ENCODE measurements at places on chromosomes 3 and 15.
A peak's percentile ranks its signal among the peaks of the same experiment; 100 is the strongest.

DNA sequence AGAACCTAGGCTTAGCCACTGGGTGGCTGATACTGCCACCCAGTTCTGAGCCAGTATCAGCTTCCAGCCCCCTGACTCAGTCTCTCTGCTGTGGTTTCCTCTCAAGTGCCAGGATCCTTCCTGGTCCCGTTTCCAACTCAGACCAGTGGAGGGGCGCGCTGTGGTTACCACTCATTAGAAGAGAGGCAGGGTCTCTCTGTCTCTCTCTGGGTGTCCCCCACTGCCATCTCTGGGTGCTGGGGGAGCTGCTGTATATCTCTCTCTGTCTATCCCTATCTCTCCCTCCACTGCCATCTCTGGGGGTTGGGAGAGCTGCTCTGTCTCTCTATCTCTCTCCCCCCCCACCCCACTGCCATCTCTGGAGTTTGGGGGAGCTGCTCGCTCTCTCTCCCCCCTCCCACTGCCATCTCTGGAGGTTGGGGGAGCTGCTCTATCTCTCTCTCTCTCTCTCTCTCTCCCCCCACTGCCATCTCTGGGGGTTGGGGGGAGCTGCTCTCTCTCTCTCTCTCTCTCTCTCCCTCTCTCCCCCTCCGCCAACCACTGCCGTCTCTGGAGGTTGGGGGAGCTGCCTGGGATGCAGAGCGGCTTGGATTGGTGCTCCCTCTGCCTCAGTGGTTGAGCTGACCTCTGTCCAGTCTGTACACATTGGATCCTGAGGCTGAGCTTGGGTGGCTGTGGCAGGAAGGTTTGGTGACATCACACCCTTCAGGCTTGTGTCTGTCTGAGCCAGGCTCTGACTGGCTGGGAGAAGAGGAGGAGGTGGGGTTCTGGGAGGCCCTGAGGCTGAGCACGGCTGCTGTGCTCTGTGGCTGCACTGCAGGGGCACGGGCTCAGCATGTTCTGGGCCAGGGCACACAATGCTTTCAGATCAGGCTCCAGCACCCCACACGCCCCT lies 98.9 kb downstream of the APBA2 start:
- no peak for DNase-seq

DNA sequence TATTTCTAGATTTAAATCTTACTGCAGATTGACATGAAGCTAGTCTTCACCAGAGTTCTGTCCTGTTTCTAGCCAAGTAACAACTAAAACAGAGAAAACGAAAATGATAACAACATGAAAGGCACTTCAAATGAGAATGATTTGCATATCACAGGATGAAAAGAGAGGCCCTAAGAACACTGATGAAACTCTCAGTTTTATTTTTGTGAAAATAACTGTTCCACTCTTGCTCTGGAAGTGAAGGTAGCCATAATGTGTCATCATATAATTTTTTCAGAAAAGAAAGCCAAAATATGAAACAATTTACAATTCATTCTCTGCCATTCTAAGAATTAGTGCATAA lies 274.4 kb downstream of the ADAMTSL3 start:
- no peak for DNase-seq

- no peak for DNase-seq
These were observed 68.9 kb downstream of the THBS1 start for GRCh38 chr15:39649757-39650156.

DNA sequence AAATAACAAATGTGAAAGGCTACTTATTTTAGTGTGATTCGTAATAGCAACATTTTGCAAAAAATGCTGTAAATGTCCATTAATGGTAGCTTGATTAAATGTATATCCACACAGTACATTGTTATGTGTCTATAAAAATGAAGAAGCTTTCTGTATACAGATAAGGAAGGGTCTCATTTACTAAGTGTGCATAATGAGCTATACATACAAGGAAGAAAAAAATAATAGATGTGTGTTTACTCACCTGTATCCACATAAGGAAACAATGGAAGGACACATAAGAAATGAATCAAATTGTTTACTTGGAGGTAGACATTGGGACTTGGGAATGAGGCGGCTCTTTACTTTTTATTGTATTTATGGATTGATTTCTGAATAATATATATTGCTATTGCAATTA lies 34.9 kb downstream of the MED12L start:
- DNase-seq, result no peak

GRCh38 chr15:48285329-48286214 lies 45.7 kb upstream of the DUT start:
- DNase-seq, result peak; percentile 17

- no peak for DNase-seq
These were observed 32.4 kb downstream of the TGFBR2 start for GRCh38 chr3:30638685-30639412.

GRCh38 chr3:122097141-122097540 lies 42.0 kb downstream of the CD86 start:
- DNase-seq, result no peak

DNA sequence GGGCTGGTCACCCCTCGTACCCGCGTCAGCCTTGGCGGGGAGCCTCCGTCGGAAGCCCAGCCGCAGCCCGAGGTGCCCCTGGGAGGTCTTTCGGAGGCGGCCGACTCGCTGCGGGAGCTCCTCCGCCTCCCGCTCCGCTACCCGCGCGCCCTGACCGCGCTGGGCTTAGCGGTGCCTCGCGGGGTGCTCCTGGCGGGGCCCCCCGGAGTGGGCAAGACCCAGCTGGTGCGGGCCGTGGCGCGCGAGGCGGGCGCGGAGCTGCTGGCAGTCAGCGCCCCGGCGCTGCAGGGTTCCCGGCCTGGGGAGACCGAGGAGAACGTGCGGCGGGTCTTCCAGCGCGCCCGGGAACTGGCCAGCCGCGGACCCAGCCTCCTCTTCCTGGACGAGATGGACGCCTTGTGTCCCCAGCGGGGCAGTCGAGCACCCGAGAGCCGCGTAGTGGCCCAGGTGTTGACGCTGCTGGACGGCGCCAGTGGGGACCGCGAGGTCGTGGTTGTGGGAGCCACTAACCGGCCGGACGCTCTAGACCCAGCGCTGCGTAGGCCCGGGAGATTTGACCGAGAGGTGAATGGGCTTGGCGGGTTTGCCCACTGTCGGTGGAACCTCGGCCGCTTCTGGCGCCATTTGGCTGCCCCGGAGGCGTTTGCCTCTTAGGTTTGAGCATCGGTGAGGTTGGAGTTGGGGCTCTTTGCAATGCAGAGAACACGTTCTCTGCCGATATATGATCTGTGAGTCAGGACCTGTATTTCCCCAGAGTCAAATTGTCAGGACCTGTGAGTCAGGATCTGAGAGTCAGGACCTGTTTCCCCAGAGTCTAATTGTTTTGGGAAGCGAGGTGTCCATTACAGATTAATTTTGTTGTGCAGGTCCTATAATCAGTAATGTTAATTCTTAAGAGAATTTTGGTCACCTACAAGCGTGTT lies 24.9 kb upstream of the GATM start:
- DNase-seq, result no peak

DNA sequence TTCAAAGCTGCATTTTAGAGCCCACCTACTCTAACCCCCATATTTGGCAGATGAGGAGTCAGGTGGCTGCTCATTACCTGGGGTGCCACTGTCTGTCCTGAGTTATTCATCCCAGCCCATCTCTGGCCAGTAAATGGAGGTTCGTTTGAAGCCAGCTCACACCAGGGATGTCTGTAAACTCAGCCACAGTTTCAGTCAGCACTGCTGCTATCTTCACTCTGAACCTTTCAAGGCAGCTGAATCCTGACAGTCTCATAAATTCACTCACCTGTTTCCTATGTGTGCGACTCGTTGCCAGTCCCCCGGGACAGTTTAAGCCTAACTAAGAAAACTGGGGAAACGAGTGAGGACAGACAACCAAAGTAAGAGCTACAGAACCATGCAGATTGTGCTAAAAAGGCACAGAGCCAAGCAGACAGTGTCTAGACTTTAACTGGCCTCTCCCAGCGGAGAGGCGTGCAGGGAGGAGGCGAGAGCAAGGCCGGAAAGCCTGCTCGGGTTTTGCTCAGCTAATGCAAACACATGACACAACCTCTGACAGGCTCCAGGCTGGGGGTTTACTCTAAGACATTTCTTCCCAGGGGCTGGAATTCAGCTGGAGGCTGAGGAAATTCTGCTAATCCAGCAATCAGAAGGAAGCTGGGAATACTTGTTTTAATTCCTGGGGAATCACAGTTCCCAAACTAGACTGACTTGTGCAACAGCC lies 12.0 kb downstream of the FSTL1 start:
- peak; percentile 44 for DNase-seq

- DNase-seq, result no peak
These were observed 20.8 kb upstream of the NXPE3 start for GRCh38 chr3:101758224-101758623.

GRCh38 chr3:152241142-152242017 lies 27.3 kb upstream of the MBNL1 start:
- no peak for DNase-seq

DNA sequence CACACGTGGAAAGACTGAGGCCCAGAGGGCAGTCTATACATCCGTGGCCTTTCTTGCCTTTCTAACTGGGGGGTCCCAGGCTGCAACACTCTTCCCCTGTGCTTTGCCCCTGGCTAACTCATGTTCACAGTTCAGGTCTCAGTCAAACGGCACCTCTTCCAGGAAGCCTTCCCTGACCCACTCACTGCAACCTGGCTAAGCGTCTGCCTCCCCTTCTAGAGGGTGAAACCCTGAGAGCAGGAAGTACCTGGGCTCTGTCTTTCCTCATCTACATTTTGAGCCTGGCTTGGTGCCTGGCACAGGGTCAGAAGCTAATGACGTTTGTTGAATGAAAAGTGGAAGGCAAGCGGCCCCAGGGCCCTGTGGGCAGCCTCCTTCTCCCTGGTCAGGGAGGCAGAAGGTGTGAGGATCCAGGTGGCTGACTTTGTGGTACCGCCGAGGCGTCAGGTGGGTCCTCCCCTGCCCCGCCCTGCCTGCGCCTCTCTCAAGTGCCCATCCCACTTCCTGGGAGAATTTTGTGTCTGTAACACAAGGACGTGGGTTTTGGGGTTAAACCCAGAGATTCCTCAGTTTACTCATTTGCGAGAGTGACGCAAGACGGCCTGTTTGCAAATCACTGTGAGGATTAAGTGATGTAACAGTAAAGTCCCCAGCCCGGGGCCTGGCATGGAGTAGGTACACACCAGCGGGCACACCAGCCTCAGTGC lies 32.1 kb downstream of the DNASE1L3 start:
- no peak for DNase-seq

DNA sequence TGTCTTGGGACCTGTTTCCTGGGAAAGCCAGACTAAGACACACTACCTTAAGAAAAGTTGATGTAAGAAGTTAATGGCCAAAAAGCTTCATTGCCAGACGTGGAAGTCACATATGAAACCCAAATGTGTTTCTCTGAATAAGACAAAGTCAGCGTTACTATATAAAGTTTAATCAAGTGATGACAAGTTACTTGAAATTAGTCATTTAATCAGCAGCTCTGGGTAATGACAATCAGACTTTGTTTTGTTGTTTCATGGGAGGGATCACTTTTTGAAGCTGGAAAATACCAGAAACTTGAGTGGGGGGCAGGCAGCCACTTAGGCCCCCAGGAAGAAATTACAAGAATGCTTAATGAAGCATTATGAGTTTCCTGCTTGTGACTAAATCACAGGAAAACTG lies 218.6 kb downstream of the PTPRG start:
- DNase-seq, result no peak

GRCh38 chr3:178170698-178171535 lies 365.3 kb upstream of the KCNMB2 start:
- DNase-seq, result no peak

- no peak for DNase-seq
These were observed 60.1 kb upstream of the ZNF148 start for GRCh38 chr3:125435231-125435630.

- DNase-seq, result peak; percentile 56
These were observed 53.6 kb downstream of the LMCD1 start for GRCh38 chr3:8555113-8555661.

DNA sequence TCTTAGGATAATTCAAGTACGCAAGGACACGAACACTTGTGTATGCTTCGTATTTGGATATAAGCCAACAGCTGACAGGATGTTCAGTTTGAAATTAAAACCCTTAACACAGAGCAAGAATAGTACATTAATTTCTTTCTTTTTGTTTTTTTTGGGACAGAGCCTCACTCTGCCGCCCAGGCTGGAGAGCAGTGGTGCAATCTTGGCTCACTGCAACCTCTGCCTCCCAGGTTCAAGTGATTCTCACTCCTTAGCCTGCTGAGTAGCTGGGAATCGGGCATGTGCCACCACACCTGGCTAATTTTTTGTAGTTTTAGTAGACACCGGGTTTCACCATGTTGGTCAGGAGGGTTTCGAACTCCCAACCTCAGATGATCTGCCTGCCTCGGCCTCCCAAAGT lies 32.4 kb downstream of the TOMM70 start:
- no peak for DNase-seq

DNA sequence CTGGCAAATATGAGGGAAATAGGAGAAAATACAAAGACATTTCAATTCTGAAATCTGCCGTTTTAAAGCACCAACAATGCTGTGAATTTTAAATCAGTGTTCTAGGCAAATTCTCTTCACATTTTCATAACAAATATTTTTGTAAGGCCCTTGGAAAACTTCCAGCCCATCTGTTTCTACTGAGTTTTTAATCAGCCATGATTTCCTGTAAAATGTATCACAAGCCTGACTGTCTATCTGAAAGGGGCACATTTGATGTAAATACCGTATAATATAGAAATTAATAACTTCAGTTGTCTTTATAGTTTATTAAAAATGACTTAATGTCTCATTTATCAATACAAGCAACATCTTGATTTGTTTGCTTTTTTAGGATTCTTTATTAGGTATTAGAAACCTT lies 454.7 kb downstream of the PYDC2 start:
- DNase-seq, result no peak

GRCh38 chr3:148459931-148460513 lies 237.7 kb upstream of the AGTR1 start:
- DNase-seq, result no peak

DNA sequence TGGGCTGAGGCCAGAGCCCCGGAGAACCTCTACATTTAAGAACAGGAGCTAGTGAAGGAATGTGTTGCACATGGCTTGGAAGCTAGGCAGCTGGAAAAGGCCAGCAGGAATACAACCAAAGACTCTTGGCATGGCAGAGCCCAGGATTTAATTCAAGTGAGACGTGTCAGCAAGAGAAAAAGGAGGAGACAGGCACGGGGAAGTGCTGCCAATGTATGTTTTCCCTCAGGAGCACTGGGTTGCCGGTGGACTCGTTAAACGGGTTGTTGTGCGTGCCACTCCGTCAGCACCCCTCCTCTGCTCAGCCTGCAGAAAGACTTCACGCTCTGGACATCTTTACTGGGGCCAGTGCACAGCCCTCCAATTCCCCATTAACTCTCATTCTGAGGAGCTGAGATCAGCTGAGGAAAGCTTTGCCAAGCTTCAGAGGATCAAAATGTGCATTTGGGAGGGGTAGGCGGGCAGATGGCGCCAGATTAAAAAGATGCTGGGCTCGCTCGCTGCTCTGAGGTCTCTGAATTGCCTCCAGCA lies 103.7 kb downstream of the PDZRN3 start:
- peak; percentile 74 for DNase-seq

GRCh38 chr3:4776980-4777581 lies 202.2 kb upstream of the BHLHE40 start:
- DNase-seq, result peak; percentile 37

GRCh38 chr3:96843505-96844203 lies 29.3 kb downstream of the EPHA6 start:
- DNase-seq, result no peak

- no peak for DNase-seq
These were observed 23.2 kb upstream of the GNB4 start for GRCh38 chr3:179474480-179474879.

GRCh38 chr15:66747886-66748707 lies 46.1 kb downstream of the SMAD6 start:
- DNase-seq, result no peak

- DNase-seq, result no peak
These were observed 72.7 kb downstream of the ALDH1A2 start for GRCh38 chr15:57992761-57993355.
